Activated CD8-positive, alpha-beta memory T cell treated with anti-CD3 and anti-CD28 coated beads, Interleukin-2, amount 10 ng/mL, durations not matched to agents 7 days and 5 days (primary cell): ENCODE measurements at places on chromosomes 5 and 9. TPM values are rescaled to one million over a fixed set of nuclear protein-coding genes. Genes with fewer than 3 reads are reported as not detected.

DNA sequence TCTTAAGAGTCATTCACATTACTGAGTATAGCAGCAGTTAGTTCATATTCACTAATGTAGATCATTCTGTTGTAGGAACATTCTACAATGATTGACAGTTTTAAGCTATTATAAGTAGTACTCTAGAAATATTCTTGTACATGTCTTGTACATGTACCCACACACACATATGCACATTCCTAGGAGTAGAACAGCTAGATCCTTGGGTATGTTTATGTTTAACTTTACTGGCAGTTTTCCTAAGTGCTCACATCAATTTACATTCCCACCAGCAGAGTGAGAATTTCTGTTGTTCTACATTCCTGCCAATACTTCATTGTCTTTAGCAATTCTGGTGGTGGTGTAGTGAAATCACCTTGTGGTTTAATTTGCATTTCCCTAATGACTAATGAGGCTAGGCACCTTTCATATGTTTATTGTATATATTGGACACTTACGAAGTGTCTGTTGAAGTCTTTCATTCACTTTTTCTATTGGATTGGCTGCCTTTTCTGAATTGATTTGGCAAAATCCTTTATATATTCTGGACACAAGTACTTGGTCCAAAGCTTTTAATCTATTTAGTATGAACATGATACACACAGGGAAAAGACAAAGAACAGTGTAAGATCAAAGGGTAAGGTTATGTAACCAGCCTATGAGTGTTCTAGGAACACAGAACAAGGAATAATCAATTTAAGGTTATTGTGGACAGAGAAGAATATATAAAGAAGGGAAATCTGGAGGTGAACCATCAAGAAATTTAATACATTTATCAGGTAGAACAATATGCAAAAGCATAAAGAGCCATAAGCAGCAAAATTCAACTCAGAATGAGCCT lies 95.6 kb downstream of the MLLT3 start:
- H3K4me1 ChIP-seq, result peaks cover 59% of the 10 kb centered on the region
- H3K36me3 ChIP-seq, result peaks cover 32% of the 10 kb centered on the region
- DNase-seq, result no peak
- H3K27ac ChIP-seq, result no peak overlapping the region
- no peaks in the 10 kb centered on the region for H3K27me3 ChIP-seq
- no peak overlapping the region for H3K4me3 ChIP-seq

Gene SV2C
- total RNA-seq, result 0.26 TPM

- H3K4me1 ChIP-seq, result no peaks in the 10 kb centered on the region
- peaks cover 5% of the 10 kb centered on the region for H3K27me3 ChIP-seq
- no peak overlapping the region for H3K4me3 ChIP-seq
- peaks cover 2% of the 10 kb centered on the region for H3K36me3 ChIP-seq
Observed at GRCh38 chr5:173812811-173813550, 75.2 kb upstream of the CPEB4 start.

DNA sequence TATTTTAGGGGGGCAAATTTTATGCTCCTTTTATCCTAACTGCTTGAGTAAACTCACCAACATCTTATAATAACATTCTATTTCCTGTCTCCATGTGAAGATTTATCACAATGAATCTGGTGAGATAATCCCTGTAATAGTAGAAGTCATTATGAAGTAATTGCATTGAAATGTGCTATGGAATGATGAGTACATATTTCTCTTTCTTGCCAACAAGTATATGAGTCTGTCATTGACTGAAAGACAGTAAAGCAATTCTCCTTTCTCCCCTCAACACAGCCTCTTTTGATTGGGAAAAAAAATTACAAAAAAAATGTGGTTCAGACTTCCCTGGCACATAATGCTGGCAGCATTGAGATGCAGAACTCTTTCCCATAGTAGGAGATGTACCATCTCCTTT lies 459.2 kb upstream of the RGMB start:
- H3K4me3 ChIP-seq, result no peak overlapping the region
- DNase-seq, result no peak
- H3K27me3 ChIP-seq, result no peaks in the 10 kb centered on the region
- no peak overlapping the region for H3K27ac ChIP-seq
- H3K4me1 ChIP-seq, result peaks cover 7% of the 10 kb centered on the region
